ENCODE measurements at places on chromosomes 2 and 18.

DNA sequence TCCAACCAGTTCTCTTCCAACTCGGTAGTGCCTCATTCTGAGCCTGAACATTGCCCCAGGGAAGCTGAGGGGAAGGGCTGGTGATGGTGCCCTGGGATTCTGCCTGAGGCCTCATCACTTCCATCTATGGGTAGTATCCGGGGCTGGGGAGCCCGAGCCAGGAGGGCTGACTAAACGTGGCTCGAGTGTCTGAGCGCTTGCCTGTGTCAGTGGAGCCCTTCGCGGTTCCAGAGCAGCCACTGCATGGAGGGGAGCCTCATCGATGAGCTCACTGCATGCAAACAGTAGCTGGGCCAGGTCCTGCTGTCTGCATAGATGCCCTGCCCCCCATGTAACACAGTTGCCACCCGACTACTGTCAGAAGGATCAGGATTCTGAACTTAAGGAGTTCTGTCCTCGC, 129.3 kb downstream of the GLI2 start:
- no peak for DNase-seq

- DNase-seq: peak; percentile 16
These were observed 46.2 kb upstream of the MGAT5 start for GRCh38 chr2:134207589-134208209.

- DNase-seq: no peak
These were observed 32.0 kb upstream of the ARL5A start for GRCh38 chr2:151860210-151860609.

GRCh38 chr2:109613922-109614714, at the start of the genes SEPTIN10 and SOWAHC:
Gene SEPTIN10 (minus strand): TSS chr2:109613966. CDS start chr2:109613827, 139 bp downstream.
Gene SOWAHC (plus strand): TSS chr2:109614364. CDS start chr2:109614490, 126 bp downstream.
- DNase-seq: peak; percentile 11

- DNase-seq: no peak
These were observed 16.0 kb upstream of the TMEM37 start for GRCh38 chr2:119415630-119416029.

DNA sequence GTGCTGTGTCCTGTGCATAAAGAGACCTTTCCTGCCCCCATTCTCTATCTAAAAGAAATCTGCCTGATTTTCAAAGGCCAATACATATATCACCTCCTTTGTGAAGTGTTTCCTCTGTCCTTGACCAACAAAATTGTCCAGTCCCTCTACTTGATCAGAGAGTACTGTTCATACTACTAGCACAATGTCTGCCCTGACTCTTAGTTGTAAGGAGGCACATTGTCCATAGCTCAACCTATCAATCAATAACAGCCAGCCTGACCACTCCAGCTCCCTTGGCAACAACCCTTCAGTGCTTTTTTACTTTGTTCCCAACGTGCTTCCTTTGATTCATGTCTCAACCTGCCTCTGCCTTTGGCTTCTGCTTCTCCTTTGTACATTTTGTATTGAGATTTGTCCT, 398.9 kb downstream of the TRIB2 start:
- no peak for DNase-seq

- DNase-seq: peak; percentile 49
These were observed 1064.4 kb upstream of the ZEB2 start for GRCh38 chr2:145584353-145584752.

DNA sequence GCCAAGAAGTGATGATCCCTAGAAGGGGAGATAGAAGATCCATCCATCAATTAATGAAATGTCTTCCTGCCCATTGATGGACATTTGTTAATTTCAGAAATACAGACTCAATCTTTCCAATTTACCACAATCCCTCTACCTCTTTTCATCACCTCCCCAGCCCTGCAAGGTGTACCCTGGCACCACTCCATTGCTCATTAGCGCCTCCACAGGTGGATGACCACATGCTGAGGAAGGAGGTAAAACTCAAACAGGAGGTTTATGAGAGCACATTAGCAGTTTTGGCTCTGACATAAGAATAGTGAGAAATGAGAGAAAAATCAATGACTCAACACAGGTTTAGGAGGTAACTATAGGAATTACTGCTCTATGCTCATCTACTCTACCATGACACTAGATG, 208.0 kb downstream of the C1D start:
- no peak for DNase-seq

DNA sequence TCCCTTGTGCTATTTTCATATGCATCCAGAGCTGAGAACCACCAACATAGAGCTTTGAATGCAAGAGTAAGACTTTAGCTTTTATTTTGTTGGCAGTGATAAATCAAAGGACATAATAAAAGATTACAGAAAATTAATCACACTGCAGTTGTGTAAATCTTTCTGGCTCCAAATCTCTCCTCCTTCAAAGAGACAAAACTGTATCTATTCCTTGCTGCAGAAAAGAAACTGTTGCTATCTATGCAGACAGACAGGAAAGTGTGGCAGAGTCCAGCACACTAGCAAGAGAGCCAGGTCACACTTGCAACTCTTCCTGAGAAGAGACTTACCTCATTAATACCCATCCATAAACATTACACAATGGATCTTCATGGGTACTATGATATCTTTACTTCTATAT, 57.5 kb downstream of the DTNB start:
- DNase-seq: no peak

DNA sequence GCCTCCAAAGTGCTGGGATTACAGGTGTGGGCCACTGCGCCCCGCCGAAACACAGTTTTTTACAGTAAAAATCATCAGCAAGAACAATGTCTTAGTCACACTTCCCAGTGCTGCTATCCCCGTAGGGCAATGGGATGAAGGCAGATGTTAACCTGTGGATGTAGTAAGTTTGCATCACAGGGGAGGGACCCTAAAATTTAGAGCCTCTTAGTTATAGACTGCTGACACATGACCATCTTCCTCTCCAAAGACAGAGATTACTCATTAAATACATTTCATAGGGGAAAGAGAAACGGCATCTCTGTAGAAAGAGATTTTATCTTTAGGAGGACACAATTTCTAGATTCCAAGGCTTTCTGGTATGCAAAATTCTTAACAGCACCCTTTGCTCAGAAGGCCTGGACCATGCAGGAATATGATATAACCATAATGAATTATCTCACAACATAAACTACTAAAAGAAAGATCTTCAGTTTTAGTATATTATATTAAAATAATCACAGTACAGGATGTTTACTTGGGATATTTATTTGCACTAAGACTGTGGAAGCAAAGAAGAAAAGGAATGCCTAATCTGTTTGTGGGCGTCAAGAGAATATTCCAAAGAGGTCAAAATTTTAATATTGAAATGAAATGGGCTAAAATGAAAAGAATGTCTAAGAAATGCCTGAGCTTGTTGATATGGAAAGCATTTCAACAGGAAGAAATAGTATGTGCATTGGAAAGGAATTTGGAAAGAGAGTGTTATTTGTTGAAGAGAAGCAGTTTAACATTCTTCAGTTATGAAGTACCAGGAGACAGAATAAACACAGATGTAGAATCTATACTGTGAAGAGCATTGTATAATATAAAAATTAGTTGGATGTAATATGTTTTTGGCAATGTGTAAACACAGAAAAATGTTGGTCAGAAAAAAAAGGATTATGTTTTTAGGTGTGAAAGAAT, 1228.3 kb upstream of the CHAC2 start:
- no peak for DNase-seq

- no peak for DNase-seq
These were observed 20.1 kb upstream of the CCDC195 start for GRCh38 chr2:224736227-224736626.

- DNase-seq: no peak
These were observed 31.9 kb upstream of the CCDC85A start for GRCh38 chr2:56151841-56152240.

DNA sequence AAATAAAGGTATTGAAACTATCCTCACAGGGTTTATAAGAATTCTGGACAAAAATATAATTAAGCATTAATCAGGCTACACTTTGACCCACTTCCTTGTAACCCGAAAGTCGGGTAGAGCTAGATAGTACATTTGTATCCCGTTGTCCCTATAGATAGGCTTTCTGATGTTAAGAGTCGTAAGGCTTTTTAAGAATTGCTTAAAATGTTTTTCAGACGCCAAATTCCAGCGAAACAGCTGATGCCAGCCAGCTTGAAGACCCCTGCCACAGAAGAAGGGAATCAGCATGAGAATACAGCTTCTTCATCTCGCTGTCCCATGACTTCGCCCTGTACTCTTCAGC, 962 bp upstream of the GPR155 start:
- DNase-seq: no peak

DNA sequence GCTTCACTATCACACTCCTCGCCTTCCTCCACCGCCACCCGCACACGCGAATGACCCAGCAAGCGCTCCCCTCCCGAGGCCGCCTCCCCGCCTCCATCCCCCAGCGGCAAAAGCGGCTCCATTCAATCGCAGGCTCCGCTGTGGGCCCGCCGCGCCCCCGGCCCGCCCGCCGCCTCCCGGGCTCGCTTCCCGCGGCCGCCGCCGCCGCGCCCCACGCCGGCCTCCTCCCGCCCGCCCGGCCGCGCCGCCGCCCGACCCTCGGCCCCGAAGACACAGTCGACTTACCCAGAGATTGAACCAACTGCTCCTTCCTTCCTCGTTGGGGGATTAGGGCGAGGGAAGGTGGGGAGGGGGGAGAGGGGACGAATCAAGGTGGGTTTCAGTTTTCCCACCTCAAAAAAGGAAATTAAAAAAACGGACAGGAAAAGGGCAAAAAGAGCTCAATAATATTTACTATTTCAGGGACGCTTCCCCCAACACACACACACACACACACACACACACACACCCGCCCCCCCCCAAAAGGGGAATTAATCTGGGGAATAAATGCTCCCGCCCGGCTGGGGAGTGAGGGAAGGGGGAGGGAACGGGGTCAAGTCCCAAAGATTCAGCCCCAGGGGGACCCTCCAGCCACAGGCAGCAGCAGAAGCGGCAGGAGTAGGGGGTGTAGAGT, 743 bp downstream of the XPO1 start:
- DNase-seq: no peak

DNA sequence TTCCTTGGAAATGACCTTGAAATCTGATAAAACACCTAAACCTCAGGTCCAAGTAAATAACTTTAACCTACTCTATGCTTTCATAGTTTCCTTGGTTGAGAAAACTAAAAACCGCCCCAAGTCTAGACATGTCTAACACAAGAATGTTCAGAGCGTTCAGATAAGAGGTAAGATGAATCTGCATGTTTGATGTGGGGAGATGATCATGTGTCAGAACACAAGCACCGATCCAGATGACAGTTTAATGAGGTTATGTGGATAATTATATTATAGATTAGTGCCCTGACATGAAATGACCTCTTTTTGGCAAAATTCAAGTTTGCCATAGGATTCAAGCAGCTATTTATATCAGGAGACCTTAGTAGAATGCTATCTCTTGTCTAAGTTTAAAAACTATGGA, 729.8 kb upstream of the SOX11 start:
- DNase-seq: no peak

- DNase-seq: no peak
These were observed 42.3 kb downstream of the GATA6 start for GRCh38 chr18:22211657-22212056.

DNA sequence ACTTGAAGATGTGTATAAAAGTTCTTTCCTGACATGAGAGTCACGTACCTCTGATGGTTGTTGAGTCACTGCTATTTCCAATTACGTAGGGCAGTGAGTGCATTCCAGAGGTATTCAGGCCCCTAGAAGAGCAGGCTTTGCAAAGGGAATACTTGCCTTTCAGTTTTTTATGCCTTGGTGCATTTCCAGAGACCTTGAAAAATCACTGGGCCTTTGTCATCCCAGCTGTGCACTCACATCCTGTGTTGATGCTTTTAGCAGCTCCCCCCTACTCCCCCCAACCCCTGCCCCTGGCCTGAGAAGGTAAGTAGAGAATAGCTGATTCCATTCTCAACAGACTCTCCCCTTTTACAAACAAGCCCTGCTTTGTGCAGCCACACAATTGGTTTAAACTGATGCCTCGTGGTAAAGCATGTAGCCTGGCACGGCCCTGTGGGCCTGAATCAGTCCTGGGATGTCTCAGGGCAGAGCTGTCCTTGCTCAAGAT, 174.2 kb downstream of the PRPF40A start:
- DNase-seq: no peak

DNA sequence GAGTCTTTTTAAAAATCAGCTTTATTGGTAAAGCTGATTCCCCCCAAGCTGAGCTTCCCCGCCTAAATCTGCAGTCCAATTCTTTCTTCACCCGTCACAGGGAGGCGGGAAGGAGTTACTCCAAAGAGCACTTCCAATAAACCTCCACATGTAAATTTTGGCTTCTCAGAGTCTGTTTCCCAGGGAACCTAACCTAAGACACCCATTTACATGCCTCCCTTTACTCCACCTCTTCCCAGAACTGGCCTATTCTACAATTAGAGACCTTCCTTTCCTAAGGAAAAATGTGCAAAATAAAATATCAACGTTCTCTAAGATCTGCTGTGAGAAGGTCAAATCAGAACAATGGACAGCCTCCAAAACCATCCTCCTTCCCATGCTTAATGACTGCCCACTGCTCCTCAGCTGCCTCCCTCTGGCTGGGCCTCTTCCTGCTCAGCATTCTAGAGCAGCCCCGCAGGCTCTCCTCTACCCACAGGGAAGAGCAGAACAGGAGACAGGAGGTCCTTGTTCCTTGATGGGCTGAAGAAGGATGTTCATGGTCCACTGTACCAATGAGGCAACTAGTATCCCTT, 63.6 kb downstream of the ONECUT2 start:
- DNase-seq: no peak

GRCh38 chr2:237321746-237322145, 92.2 kb downstream of the COL6A3 start:
- no peak for DNase-seq

DNA sequence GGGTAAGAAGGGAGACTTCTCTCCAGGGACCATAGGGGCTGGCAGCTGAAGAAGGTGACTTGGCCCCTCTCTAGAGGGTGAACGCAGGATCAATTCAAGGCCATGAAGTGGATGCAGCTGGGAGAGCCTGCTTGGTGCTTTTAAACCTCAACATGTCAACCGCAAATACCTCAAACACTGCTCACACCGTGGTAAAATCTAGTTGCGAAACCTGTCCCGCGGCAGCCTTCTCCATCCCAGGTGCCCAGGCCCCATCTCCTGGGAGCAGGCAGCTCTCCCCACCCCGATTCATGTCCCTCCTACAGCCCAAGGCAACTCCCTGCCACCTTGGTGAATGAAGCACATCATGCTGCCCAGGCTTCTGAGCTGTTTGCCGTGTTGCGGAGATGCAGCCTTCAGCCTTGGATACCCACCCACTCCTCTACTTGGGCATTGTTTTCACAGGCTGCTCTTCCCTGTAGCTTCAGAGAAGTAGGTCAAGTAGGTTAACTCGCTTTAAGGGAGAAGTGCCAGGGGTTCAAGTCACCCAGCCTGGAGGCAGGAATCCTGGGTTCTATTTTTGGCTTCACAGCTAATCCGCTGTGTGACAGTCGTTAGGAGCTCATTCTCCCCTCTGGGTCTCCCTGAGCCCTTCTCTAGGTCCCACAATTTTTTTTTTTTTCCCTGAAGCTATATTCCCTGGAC, 6.2 kb upstream of the EFR3B start:
- peak; percentile 69 for DNase-seq

DNA sequence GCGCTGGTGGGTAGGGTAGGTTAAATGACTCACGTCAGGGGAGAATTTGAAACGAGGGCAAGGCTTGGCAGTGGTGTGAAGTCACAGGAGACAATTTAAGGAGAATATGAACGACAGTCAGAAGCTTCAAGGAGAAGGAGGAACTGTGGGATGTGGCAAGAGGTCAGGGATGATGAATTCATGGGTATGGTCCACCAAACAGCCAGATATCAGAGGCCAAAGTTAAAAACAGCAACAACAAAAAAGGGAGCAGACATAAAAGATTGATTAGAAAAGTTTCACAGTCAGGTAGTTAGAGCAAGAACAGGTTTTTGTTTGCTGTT, 1.4 kb upstream of the ZNF396 start:
- DNase-seq: no peak
